ENCODE measurements at places on chromosomes 1 and 21.
A peak's percentile ranks its signal among the peaks of the same experiment; 100 is the strongest.

- no peak for DNase-seq
Observed at GRCh38 chr1:89047734-89048133, 17.3 kb downstream of the GBP1 start.

- DNase-seq = no peak
Observed at GRCh38 chr1:247437551-247438505, 20.1 kb downstream of the OR2B11 start.

DNA sequence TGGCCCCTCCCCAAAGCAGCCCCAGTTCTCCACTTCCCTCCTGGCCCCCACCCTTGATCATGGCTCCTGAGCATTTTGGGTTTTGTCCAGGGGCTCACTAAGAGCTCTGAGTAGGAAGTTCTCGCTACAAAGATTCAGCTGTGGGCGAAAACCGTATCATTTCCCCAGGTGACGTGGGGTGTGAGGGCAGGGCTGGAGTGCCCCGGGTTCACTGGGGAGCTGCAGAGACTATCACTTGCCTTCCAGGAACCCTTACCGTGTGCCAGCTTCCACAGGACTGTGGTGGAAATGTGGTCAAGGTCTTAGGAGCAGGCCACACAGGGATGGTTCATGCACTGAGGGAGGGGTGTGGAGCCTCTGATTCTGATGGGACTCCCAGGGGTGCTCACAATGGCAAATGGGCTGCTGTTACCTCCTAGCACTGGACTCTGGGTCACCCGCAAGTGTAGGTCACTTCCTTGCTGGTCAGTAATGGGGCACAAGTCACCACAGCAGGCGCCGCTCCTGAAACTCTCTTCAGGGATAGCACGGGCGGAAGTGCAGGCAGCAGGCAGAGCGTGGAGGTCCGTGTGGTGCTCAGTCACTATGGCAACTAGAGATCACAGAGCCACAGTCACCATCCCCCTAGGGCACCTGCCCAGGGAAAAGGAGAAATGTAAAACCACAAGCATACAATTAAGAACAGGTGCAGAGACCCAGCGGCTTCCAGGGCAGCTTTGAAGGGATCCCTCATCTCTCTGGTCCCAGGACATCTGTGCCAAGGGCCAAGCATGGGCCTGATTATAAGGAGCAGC lies 35.4 kb downstream of the RSPH1 start:
- no peak for DNase-seq

- DNase-seq = no peak
Observed at GRCh38 chr1:199221371-199222150, 582.7 kb downstream of the PTPRC start.

DNA sequence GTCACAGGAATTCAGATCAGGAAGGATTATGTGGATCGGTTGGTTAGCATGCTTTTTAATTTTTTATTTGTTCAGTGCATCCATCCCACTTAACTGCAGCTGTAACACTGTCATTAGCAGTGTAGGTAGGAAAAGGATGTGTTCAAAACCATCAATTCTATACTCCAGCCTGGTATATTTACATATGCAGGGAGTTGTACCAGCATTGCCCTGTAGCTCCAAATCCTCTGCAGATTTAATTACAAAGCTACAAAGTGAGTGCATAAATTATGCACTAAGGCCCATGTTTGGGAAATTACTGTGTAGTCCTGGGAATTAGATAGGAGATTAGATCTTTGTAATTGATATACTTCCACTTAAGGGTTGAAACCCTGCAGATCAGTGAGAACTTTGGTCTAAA lies 15.9 kb upstream of the OSBPL9 start:
- DNase-seq = no peak

DNA sequence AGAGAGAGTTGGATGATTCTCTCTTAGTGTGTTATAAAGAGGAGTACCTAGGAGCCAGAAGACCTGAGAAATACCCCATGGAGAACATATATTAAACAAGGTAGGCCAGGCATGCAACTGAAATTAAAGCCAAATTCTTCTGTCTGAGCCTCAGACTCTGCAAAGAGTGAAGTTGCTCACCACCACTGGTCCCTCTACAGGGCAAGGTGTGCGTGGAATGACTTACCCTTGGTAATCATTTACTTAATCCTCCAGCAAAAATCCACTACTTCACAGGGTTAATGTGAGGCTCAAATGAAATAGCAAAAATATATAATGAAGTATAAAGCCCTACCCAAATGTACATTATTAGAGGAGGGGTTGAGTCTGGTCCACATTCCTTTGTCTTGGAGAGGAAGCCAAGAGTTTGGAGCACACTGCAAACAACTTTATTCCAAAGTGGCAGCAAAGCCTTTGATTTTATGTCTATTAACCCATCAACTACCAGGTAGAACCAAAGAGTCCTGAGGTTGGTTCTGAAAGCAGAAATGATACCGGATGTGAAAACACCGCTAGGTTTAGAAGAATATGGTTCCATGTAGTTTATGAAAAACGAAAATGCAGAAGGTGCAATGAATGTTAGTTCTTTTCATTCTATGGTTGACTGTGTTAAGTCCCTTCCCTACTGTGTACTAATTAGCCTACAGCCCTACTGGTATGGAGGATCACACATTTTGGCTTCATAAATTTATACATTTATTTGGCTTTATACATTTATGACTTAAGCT lies 8.5 kb downstream of the SSR2 start:
- DNase-seq = no peak

- DNase-seq = no peak
Observed at GRCh38 chr1:201053155-201053860, 29.8 kb upstream of the KIF21B start.

- no peak for DNase-seq
Observed at GRCh38 chr21:36472377-36472776, 7.5 kb downstream of the CLDN14 start.

DNA sequence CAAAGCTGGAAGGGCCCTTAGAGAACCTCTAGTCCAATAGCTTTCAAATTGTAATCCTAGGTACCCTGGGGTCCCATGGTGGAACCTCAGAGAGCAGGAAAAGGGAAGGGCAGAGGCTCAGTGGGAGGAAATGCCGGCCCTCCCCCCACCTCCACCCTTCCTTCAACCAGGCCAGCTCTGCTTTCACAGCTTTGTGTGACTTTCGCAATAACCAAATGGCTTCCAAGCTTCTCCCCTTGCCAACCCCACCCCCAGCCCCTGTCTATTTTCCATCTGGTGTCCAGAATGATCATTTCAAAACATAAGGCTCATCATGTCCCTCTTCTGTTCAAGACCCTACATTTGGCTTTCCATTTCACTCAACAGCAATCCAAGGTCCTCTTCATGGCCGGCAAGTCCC lies 74.4 kb downstream of the CD58 start:
- no peak for DNase-seq

DNA sequence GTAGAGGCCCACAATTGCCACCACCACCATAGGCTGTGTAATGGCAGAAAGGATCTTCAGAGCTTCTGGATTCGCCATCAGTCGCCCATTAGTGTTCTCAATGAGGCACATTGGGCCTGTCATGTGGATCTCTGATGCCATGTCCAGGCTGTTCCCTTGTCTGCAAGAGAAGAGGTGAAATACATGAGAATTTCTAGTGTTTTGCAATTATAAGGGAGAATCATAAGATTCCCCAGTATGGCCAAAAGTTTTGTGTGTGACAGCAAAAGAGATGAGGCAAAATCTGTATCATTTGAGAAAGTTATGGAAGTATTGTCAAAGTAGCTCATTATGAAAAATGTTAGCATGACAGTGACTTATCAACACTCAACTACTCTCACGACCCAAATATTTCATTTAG lies 1.9 kb downstream of the GBP1 start:
- DNase-seq = no peak

- DNase-seq = peak; percentile 77
Observed at GRCh38 chr1:232508130-232508701, 121.7 kb downstream of the SIPA1L2 start.

GRCh38 chr1:113763661-113764060 lies 4.4 kb upstream of the PHTF1 start:
- peak; percentile 78 for DNase-seq

GRCh38 chr1:23791516-23792047 lies 637 bp downstream of the LYPLA2 start:
- no peak for DNase-seq

DNA sequence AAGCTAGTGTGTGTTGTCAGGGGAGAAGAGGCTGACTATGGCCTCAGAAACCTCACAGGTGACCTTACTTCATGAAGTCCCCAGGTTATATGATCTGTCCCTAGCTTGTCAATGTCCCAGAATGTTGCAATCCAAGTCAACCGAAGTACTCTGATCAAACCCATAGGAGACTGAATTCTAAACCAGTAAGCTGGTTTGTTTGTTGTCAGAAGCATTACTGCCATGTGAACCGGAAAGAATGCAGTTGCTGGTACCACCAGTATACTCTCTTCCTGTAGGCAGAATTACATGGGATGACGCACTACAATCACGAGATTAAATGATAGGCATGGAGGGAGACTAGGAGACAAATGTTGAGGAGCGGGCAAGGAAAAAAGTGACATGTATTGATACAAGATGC lies 26.1 kb upstream of the MAN1A2 start:
- no peak for DNase-seq

DNA sequence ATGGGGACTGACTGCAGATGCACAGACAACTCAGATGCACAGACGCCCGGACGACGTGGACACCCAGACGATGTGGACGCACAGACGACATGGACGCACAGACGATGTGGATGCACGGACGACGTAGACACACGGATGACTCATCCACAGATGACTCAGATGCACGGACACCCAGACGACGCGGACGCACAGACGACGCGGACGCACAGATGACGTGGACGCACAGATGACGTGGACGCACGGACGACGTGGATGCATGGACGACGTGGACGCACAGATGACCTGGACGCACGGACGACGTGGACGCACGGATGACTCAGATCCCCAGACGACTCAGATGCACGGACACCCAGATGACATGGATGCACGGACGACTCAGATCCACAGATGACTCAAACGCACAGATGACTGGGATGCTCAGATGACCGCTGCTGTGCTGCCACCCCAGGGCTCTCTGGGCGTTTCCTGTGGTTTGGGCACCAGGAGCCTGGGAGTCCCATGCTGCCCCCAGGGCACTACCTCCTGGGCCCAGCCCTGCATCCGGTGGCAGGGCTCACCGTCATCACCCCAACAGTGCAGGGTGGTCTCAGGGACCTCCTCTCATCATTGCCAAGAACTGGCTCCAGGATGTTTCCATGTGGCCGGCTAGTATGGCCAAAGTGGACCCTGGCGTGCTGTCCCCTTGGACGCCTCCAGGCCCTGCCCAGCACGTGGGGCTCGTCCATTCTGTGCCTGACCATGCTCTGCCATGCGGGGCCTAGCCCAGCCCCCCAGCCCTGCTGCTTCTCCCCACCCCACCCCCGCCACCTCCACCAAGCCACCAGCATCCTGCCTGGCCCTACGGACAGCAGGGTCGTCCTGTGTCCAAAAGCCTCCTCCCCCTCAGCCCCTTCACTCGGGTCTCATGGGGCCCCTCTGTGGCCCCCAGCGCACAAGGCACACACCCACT lies 14.0 kb downstream of the FAAP20 start:
- no peak for DNase-seq

GRCh38 chr1:245717611-245718010 lies 562.8 kb downstream of the KIF26B start:
- no peak for DNase-seq

DNA sequence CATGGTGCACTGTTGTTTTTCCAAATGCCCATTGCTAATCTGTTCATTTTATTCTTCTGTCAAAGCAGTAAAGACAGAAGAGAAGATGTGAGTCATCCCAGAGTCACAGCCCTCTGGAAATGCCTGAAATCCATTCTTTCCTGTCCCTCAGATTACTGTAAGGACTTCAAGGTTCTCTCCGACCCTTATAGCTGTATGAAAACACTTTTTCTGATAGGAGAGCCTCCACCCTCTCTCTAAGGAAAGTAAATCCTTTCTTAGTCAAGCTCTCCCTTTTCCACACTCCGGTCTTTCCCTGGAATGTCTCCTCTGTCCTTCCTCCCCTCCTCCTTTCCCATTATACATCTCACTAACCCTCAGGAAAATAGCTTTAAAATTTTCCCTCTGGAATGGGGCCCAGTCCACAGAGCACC lies 3.5 kb upstream of the PRDX6 start:
- no peak for DNase-seq

DNA sequence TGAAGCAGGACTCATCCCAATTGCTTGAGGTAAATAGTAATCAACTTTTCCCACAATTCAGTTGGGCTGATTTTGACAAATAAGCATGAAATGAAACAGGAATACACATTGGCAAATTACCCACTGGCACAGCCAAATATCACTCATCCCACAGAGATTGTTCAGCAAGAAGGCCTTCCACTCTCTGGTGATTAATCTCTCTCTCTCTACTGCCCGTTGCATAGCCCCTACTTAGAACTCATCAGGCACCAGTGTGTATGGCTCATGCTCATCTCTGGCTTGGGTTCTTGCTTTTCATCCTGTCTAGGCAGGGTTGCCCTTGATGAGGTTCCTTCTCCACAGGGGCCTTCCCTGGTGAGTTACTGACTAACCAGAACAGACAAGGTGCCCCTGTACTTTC lies 1.1 kb downstream of the BSDC1 start:
- DNase-seq = no peak

DNA sequence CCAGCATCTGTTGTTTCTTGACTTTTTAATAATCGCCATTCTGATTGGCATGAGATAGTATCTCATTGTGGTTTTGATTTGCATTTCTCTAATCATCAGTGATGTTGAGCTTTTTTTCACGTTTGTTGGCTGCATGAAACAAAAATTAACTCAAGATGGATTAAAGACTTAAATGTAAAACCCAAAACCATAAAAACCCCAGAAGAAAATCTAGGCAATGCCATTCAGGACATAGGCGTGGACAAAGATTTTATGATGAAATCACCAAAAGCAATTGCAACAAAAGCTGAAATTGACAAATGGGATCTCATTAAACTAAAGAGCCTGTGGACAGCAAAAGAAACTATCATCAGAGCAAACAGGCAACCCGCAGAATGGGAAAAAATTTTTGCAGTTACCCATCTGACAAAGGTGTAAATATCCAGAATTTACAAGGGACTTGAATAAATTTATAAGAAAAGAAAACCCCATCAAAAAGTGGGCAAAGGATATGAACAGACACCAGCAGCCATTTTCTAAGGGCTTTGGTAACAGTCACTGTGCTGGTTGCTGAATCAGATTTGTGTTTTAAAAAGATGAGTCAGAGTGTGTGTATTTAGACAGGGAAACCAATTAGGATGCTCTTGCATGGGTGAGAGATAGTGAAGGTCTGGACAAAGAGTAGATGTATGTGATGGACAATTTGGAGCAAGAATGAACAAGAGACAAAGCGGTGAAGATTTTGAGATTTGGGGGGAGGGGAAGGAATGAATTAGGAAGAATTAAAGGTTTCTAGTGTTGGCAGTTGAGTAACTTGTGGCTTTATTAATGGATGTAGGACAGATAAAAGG lies 110.7 kb downstream of the RYR2 start:
- DNase-seq = no peak

GRCh38 chr1:228515200-228515834 lies 28.1 kb downstream of the RNF187 start:
- no peak for DNase-seq

GRCh38 chr1:205354259-205355074 lies 2.3 kb downstream of the KLHDC8A start:
- DNase-seq = peak; percentile 68
